ENCODE measurements at places on chromosomes 7 and 10. TPM values are rescaled to one million over a fixed set of nuclear protein-coding genes. Genes with fewer than 3 reads are reported as not detected.
A peak's percentile ranks its signal among the peaks of the same experiment; 100 is the strongest.

GRCh38 chr10:19325581-19325980, 277.0 kb downstream of the MALRD1 start:
- H3K4me1 ChIP-seq: no peaks in the 10 kb centered on the region
- no peak overlapping the region for H3K4me3 ChIP-seq
- H3K27ac ChIP-seq: no peak overlapping the region
- DNase-seq: no peak
- H3K36me3 ChIP-seq: no peaks in the 10 kb centered on the region

DNA sequence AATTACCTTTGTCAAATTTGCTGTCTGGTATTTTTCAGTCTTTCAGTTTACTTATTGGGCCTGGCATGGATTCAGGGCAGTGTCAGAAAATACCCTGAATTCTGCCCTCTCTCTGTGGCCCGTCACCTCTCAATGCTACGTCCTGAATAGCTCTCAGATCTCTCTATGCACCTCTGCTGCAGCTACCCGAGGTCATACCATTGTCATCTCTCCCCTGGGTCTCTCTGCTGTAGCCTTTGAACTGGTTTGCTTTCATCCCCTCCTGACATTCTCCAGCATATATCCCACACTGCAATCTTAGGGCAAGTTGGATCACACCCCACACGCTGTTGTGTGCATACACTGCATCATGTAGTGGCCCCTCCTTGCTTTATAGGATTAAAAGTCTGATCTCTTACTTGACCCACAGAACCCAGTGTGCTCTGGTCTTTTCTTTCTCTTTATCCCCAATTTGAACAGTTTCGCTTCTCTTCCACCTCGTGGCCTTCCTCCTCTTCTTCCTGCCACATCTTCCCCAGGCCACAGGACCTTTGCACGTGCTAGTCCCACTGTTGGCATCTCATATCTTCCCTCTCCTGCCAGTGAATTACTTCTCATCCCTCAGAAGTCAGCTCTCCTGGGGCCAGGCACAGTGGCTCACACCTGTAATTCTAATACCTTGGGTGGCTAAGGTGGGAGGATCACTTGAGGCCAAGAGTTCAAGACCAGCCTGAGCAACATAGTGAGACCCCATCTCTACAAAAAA, 372.9 kb downstream of the GALNT17 start:
- H3K36me3 ChIP-seq: no peaks in the 10 kb centered on the region
- no peak overlapping the region for H3K27ac ChIP-seq
- DNase-seq: no peak
- H3K4me1 ChIP-seq: no peaks in the 10 kb centered on the region
- no peak overlapping the region for H3K4me3 ChIP-seq

DNA sequence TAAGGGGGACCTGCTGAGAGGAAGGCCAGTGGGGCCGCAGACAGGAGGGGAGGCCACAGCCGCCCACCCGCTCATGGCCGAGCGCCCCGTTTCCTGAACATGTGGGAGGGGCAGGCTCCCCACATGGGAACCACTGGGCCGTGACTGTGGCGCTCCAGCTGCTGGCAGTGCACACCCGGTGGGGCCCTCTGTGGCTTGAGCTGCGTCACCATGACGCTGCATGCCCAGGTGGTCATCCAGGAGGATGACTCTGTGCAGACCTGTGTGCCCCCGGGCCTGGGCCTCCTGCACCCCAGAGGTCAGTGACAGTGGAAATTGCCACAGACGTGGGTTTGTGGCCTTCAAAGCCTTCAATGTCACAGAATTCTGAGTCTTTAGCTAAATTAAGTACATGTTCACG, 85.1 kb downstream of the MGMT start:
- no peak overlapping the region for H3K27ac ChIP-seq
- no peaks in the 10 kb centered on the region for H3K27me3 ChIP-seq
- no peak overlapping the region for H3K4me3 ChIP-seq
- no peak for DNase-seq
- H3K4me1 ChIP-seq: no peaks in the 10 kb centered on the region
- no peaks in the 10 kb centered on the region for H3K36me3 ChIP-seq

DNA sequence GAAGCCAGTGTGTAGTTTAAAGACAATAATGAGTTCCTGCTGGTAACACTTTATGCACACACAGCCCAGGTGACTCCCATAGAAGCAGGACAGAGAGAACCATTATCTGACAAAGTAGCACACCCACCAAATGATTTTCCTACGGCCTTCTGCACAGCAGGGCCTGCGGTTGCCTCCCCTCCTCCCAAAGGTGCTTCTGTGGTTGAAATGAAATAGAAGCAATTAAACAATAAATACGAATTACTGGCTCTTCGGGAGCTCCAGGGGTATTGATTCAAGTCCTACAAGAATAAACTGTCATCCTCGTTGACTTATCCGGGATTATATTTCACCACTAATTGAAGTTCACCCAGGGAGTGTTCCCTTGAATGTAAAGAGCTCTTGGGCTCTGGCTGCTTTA, 172.1 kb downstream of the ACTR3B start:
- H3K27me3 ChIP-seq: no peaks in the 10 kb centered on the region
- H3K36me3 ChIP-seq: no peaks in the 10 kb centered on the region
- H3K4me3 ChIP-seq: no peak overlapping the region

GRCh38 chr10:116287906-116288501, 15.0 kb upstream of the GFRA1 start:
- H3K36me3 ChIP-seq: no peaks in the 10 kb centered on the region
- no peaks in the 10 kb centered on the region for H3K4me1 ChIP-seq
- DNase-seq: peak; percentile 51
- H3K4me3 ChIP-seq: no peak overlapping the region

DNA sequence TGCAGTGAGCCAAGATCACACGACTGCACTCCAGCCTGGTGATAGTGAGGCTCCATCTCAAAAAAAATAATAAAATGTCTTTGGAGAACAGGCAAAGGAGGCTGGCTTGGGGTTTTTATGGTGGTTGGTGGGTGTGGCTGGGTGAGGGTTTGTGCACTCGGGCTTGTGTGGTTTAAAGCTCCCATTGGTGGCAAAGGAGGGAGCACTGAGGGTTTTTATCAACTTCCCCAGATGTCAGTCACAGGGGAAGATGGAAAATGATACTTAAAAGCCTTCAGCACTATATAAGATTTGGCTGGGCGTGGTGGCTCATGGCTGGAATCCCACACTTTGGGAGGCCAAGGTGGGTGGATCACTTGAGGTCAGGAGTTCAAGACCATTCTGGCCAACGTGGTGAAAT, 16.3 kb upstream of the RNF216 start:
- H3K4me1 ChIP-seq: no peaks in the 10 kb centered on the region
- no peak overlapping the region for H3K4me3 ChIP-seq
- no peaks in the 10 kb centered on the region for H3K27me3 ChIP-seq
- no peak overlapping the region for H3K27ac ChIP-seq
- no peaks in the 10 kb centered on the region for H3K36me3 ChIP-seq

DNA sequence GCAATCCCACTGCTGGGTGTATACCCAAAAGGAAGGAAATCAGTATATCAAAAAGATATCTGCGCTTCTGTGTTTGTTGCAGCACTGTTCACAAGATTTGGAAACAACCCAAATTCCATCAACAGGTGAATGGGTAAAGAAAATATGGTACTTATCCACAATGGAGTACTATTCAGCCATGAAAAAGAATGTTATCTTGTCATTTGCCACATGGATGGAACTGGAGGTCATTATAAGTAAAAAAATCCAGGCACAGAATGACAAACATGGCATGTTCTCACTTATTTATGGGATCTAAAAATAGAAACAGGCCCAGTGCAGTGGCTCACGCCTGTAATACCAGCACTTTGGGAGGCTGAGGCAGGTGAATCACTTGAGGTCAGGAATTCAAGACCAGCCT, 15.7 kb downstream of the APBB1IP start:
- no peak for DNase-seq
- H3K27me3 ChIP-seq: no peaks in the 10 kb centered on the region
- H3K4me3 ChIP-seq: no peak overlapping the region
- H3K4me1 ChIP-seq: no peaks in the 10 kb centered on the region

DNA sequence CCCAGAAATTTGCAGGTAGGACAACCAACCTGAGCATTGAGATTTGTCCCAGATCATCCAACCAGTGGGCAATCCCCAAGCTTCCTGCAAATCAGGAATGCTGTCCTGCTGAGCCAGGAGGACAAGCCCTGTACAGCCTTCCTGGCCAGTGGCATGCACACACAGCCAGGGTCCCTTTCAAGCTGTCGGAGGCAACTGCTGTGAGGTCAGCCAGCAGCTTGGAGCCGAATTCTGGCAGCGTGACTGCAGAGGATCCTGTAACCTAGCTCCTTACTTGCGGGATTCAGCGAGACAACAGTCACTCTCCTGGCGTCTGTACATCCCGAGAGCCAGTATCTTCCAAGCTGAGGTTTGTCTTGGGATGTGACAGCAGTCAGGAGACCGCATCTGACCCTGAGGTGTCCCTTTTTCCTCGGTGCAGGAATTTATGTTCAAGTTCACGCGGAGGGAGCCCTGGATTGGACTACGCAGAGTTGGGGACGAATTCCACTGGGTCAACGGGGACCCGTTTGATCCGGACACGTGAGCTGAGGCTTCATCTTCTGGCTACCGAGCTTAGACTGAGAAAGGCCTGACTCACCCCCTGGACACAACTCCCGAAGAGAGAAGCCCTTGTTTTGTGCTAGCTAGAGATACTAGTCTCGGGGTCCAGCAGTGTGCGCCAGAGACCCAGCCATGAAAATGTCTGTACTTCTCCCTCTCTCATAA, 18.3 kb downstream of the CLEC2L start:
- DNase-seq: no peak
- no peak overlapping the region for H3K4me3 ChIP-seq
- no peak overlapping the region for H3K27ac ChIP-seq
- H3K36me3 ChIP-seq: no peaks in the 10 kb centered on the region

DNA sequence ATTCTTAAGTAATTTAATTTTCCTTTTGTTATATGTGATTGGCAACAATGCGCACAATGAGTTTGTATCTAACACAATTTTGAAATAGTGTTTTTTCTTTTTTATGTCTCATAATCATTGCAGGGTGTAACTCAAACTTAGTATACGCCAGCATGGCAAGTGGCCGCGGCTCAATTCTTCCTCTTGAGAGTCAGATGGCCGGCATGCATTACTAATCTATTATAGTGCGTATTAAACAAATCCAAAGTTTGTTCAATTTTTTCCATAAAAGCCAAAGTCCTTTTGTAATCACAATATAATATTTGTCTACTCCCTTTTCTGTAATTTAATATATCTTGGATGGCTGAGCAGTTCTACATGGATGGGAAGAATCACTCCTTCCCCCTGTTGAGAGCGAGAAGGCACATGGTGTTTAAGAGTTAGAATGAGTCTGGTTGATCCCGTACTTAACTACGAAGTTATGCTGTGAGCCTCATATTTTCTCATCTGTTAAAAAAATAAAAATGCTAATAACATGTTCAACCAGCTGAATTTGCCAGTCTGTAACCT, 12.7 kb downstream of the EPDR1 start:
- DNase-seq: no peak
- H3K4me3 ChIP-seq: no peak overlapping the region
- no peaks in the 10 kb centered on the region for H3K27me3 ChIP-seq
- no peak overlapping the region for H3K27ac ChIP-seq
- H3K36me3 ChIP-seq: no peaks in the 10 kb centered on the region
- no peaks in the 10 kb centered on the region for H3K4me1 ChIP-seq

GRCh38 chr10:77391605-77392235, 245.9 kb downstream of the KCNMA1 start:
- no peaks in the 10 kb centered on the region for H3K27me3 ChIP-seq
- peak; percentile 63 for DNase-seq
- H3K4me3 ChIP-seq: no peak overlapping the region
- no peaks in the 10 kb centered on the region for H3K36me3 ChIP-seq
- H3K27ac ChIP-seq: peak overlapping the region; percentile 90

DNA sequence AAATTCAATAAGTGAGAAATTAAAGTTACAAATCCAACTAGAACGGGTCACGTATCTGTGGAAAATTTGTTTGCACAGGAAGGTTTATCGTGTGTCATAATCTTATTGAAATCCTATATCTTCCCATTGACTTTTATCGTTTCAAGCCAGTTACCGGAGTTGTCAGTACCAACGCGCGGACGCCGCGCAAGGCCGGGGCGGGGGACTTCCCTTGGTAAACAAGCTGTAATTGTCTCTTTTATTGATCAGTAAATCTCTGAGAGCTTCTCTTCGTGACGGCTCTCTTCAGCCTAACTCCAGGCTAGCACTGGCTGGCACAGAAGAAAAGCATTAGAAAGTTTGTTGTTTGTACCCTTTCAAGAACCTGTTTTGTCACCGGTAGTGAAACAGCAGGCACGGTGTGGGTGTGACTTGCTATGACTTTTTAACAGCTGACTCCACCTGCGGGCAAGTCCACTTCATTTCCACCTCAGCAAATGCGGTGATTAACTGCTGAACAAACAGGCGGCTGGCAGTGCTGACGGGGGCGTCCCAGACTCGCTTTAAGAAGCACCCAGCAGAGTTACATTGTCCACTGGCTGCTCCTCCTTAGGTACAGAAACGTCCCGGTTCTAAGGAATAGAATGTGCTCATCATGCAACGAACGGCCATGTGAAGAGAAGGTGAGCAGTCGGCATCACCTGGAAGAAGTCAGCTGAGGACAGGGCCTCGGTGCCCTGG, 215.8 kb downstream of the MAD1L1 start:
- H3K36me3 ChIP-seq: peaks cover 2% of the 10 kb centered on the region
- H3K27me3 ChIP-seq: no peaks in the 10 kb centered on the region
- H3K4me3 ChIP-seq: no peak overlapping the region
- no peak overlapping the region for H3K27ac ChIP-seq
- H3K4me1 ChIP-seq: peaks cover 14% of the 10 kb centered on the region

DNA sequence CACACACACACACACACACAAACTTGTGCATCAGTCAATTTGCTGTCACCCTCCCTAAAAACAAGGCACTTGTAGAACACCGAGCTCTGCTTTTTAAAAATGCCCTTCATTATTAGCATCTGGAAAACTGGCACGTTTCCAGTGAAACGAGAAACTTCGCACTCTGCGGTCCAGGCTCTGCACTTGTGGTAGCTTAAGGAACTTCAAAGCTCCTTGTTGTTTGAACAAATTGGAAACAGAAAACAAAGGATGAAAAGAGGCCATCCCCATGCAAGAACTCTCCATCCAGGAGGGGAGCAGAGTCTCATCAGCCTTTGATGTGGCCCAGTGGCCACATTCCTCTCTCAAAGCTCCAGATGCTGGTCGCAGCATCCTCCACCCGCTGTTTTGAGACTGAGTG, 105.1 kb downstream of the C10orf90 start:
- DNase-seq: no peak
- H3K4me3 ChIP-seq: no peak overlapping the region
- no peak overlapping the region for H3K27ac ChIP-seq
- H3K27me3 ChIP-seq: no peaks in the 10 kb centered on the region
- no peaks in the 10 kb centered on the region for H3K4me1 ChIP-seq

DNA sequence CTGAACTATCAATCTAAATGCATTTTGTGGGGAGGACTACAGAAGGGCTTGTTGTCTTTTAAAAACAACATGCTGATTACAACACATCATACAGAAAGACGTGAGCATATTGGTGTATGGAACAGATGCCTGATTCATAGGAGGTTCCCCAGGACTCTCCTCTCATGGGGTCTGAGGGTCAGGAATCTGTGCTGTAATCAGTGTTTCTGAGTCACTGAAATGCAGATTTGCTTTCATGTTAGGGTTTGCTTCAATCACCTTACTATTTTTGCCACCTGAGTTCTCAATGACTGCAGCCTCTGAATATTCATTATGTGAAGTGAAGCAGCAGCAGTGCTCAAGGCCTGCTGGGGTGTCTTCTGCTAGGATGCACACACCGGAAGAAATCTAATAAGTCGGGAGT, 550 bp upstream of the ANK3 start:
- H3K27me3 ChIP-seq: no peaks in the 10 kb centered on the region
- peaks cover 27% of the 10 kb centered on the region for H3K4me1 ChIP-seq
- H3K27ac ChIP-seq: no peak overlapping the region
- DNase-seq: peak; percentile 9
- no peaks in the 10 kb centered on the region for H3K36me3 ChIP-seq
- no peak overlapping the region for H3K4me3 ChIP-seq

The GLCCI1 gene
- polyA plus RNA-seq: 2.9 TPM

Data from endothelial cell of umbilical vein (primary cell).